ENCODE measurements at places on chromosomes 7 and 10.

DNA sequence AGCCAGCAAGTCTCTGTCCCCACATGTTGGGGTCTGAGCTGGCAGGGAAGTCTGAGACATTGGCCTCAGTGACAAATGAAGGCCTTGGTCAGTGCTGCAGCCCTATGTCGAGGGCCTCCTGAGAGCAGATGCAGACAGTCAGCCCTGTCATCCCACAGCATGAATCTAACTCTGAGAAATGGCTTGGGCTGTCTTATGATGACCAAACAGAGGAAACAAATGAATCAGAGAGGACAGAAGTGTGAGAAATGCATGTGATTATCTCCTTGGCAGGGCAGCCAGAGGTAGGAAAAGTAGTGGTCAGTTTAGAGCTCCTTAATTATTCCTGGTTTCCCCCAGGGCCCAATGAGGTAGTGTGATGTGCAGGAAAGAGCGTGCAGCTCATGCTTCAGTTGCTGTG is 287.6 kb downstream of the SORCS3 start:
- DNase-seq = no peak

DNA sequence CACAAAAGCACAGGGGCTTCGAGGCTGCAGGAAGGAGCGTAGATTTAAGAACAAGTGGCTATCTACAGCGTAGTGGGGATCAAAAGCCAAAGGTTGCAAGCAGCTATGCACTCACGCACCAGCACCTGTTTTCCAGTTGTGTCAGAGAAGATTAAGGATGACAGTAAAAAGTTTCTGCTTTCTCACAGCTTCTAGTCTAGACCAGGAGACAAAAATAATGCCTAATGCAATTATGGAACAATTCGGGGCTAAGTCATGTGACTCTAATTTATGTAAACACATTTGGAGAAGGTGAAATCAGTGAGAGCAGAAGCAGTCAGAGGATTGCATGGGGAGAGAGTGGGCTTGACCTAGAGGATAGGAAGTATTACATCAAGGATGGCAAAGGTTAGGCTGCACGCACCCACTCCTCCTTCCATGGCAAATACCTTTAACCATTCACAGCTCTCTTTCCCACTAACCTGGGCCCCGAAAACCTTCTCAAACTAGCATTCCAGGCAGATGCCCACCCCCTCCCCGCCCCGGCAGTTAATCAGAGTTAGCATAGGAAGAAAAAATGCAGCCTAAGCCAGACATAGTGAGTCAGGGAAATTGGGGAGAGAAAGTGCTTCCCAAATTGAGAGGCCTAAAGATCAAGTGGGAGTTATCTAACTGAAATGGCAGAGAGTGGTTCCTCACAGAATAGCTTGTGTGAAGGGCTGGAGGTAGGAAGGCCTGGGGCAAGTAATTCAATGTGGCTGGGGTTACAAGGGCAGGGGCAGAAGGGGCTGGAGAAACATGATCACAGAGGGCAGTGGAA is 48.2 kb upstream of the GPAM start:
- no peak for DNase-seq

- no peak for DNase-seq
These were observed 1055.3 kb downstream of the REEP3 start for GRCh38 chr10:64576497-64576896.

- DNase-seq = no peak
These were observed 98.3 kb upstream of the AGK start for GRCh38 chr7:141452911-141453310.

DNA sequence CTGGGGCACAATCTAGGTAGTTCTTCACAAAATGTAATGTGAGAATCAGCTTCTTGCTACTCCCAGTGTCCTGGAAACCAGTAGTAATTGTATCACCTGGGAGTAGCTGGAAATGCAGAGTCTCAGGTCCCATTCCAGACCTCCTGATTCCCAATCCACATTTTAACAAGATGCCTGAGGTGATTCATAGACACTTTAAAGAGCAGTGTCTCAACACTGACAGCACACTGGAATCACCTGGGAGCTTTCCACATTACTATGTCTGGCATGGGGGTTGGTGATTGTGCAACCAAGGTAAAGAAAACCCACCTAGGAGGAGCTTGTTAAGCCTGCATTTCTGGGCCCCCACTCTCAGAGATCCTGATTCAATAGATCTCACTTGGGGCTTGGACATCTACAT is 11.1 kb downstream of the DPY19L1 start:
- DNase-seq = no peak

DNA sequence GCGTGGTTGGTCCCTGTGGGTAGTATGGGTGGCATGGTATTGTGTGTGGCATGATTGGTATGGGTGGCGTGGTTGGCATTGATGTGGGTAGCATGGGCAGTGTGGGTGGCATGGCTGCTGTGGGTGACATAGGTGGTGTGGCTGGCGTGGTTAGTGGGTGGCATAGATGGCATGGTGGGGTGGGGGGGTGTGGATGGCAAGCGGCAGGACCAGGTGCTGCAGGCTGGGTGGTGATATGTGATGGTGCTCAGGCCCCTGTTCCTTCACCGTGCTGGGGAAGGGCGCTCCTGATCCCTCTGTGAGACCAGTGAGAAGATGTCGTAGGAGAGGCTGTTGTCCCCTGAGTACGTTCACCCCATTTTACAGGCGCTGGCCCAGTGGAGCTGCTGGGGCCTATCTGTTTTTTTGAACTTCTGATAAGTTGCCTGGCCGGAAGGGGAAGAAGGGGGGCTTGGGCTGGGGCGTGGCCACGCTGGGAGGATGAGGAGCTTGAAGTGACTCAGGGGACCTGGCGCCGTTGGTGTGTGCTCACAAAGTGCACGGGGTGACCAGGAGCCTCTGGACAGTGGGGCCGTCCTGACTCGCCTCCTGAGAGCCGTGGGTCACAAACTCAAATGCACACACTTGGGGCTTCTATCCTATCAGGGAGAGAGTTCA is 17.5 kb downstream of the INPP5A start:
- DNase-seq = peak; percentile 34

DNA sequence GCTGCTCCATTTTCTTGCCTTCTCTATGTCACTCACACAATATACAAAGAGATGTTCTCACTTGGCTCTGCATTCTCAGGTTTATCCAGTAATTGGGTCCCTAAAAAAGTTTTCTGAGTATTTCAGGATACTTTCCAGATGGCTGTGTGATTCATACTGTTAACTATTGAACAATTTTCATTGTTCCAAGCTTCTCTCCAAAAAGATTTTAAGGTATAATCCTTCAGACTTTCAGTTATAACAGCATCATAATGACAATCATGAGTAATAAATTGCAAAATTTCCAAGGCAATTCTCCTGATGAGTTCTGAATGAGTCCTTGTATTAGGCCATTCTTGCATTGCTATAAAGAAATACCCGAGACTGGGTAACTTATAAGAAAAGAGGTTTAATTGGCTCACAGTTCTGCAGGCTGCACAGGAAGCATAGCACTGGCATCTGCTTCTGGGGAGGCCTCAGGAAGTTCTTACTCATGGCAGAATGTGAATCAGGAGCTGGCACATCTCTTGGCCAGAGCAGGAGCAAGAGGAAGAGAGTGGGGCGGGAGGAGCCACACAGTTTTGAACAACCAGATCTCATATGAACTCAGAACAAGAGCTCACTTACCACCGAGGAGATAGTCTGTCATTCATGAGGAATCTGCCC is 148.1 kb downstream of the SLC16A9 start:
- no peak for DNase-seq

DNA sequence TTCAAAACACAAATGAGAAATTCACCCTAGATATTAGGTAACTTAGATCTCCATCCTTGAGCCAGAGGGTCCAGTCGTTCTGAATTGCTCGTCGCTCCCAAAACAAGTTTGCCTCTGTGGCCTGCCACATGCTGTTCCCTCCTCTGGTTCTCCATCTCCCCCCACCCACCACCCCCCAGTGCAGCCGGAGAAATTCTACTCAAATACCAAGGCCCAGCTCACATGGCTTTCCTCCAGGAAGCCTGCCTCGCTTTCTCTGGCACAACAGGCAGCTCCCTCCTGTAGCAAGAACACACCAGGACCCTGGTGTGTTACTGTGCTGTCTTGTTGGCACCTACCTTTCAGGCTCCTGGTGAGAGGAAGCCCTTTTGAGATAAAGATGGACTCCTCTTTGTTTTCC is 52.7 kb upstream of the C10orf90 start:
- no peak for DNase-seq

DNA sequence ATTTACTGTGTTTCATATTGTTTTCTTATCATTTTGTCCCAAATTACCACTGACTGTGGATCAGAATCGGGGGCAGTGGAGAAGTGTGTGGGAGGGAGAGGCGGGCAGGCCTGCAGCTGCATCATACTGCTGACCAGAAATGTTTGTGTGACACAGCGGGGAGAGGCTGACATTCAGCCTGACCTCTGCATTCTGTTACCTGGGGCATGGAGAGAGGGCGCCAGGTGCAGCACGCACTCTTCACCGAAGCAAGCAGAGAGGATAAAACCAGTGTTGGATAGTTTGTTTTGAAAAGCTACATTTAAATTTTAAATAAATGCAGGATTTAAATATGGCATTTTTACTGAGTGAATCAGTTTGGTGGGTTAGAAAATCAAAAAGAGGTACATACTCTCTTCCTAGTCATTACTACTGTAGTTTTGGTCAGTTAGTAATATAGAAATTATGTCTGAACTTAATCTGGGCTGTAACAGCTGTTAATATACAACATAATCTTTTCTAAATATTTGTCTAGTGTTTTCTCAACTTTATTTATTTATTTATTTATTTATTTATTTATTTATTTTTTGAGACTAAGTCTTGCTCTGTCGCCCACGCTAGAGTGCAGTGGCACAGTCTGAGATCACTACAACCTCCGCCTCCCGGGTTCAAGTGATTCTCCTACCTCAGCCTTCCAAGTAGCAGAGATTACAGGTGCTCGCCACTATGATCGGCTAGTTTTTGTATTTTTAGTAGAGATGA is 8.8 kb upstream of the STMP1 start:
- DNase-seq = no peak

GRCh38 chr10:60834401-60834800 is 56.1 kb downstream of the CDK1 start:
- DNase-seq = no peak

DNA sequence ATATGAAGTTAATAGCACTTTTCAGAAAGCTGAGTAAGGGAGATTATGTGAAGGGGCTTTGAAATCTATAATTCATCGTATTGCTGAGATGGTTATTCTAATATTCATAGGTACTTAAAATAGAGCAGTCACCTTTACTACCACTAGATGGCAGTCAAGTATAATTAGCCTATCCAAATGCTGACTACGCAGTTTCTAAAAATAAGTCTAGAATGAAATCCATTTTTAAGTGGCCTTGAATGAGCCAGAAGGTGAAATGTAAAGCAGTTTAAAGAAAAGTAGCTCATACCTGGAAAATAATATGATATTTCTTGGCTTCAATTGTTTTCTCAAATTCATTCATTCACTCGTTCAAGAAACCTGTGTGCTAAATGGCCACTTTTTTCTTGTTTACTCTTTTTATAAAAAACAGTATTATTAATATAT is 1277.1 kb downstream of the GATA3 start:
- DNase-seq = no peak

DNA sequence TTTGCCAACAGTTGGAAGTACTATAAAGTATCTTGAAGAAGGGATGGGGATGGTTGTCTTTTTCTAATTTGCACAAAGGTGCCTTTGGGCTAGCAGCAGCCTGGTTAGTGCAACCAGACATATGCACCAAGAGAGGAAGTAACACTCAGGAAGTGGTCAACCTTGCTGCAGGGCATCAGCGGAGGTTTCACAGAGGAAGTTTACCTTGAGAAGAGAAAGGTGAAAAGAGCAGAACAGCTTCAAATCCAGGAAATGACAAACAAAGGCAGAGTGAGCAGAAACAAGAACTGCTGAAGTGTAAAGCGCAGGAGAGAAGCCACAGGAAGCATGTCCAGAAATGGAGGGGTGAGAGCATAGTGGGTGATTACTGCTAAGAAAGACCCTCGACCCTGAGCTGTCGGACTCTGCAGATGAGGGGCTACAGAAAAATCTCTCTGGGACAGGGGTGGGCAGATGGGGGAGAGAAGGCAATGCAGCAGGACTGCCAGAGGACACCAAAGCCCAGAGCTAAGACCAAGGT is 66.9 kb downstream of the STK17A start:
- DNase-seq = no peak

DNA sequence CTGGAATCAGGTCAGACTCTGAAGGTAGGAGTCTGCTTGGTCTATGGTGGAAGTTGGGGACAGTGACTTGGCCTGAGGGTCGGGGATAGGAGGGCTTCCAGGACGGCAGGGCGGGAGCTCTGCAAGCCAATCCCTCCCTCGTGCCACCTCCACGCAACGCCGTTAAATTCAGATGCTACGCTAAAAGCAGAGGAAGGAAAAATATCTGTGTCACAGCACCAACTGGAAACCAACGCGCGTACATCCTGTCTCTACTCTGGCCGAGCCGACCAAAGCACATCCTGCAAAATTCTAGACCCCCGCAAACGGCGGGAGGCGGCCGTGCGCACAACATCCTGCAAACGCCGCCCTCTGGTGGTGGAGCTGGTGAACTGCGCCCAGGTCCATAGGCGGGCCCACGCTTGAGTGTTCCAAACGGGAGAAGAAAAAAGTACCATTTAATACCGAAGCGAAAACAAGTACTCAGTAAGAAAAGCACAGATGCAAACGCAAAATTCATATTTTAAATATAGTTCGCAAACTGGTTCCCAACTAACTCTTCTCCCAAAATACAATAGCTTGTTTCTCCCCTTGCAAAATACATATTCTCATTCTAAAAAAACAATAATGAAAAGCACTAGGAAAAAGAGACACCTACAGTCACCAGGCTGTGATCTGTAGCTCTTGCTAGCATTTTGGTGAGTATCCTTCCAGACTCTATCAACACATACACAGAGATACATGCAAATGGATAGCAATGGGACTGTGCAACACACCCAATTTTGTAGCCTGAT is 45.7 kb upstream of the HSPA12A start:
- peak; percentile 55 for DNase-seq

- DNase-seq = no peak
These were observed 60.2 kb upstream of the CAMK2B start for GRCh38 chr7:44385434-44386138.

GRCh38 chr10:77877441-77878344 is 48.9 kb downstream of the DLG5 start:
- DNase-seq = peak; percentile 28

DNA sequence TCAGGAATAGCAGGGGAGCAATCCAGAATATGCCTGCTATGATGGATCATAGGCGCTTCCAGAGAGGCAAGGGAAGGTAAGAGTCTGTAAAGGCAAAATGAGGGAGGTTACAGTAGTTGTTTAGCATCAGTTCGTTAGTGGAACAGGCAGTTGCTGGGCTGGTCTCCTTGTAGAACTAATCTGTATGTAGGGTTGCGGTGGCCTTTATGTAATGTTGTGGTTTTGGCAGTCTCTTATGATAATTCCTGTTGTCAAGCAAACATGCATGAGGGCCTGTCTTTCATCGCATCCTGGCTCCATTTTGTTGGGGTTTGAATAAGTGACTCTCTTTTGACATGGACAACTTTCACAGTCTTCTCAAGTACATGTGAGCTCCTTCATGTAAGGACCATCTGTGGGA is 427.8 kb upstream of the LRGUK start:
- DNase-seq = no peak
